ENCODE measurements at places on chromosomes 1 and 21.

DNA sequence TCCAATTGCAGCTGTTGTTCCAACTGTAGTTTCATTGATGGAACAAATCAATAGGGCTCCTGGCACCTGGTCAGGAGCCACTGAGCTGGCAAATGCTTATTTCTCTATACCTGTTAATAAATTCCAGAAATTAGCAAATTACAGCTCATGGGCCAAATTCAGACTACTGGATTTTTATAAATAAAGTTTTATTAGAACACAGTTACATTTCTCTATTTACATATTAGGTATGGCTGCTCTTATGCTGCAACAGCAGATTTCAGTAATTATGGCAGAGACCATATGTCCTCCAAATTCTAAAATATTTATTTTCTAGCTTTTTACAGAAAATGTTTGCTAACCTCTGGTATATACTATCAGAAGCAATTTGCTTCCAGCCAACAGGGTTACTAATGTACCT is 47.8 kb downstream of the DUSP10 start:
- no peak for DNase-seq

GRCh38 chr1:215215846-215216245 is 133.3 kb downstream of the KCNK2 start:
- DNase-seq = no peak

GRCh38 chr1:219461981-219462400 is 150.9 kb downstream of the ZC3H11B start:
- DNase-seq = no peak

GRCh38 chr1:161382214-161383019 is 14.7 kb upstream of the CFAP126 start:
- DNase-seq = peak; percentile 47
